NCI-H2081 treated with DMSO at 0.1 percent for 48 hours (cell line): ENCODE measurements at places on chromosomes 11 and 22.

DNA sequence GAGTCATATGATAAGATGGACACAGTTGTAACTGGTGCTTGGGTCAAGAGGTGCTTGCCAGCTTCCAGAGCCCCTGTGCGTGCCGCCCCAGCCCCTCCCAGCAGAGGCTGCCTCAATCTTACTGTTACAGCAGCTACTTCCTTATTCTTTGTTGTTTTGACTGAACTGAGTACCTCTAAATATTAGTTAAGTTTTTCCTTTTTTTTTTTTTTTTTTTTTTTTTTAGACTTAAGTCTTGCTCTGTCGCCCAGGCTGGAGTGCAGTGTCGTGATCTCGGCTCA lies 8.8 kb downstream of the ZBED4 start:
- no peak for DNase-seq

GRCh38 chr11:63918507-63919191 lies 1.7 kb upstream of the RCOR2 start:
- DNase-seq = no peak

DNA sequence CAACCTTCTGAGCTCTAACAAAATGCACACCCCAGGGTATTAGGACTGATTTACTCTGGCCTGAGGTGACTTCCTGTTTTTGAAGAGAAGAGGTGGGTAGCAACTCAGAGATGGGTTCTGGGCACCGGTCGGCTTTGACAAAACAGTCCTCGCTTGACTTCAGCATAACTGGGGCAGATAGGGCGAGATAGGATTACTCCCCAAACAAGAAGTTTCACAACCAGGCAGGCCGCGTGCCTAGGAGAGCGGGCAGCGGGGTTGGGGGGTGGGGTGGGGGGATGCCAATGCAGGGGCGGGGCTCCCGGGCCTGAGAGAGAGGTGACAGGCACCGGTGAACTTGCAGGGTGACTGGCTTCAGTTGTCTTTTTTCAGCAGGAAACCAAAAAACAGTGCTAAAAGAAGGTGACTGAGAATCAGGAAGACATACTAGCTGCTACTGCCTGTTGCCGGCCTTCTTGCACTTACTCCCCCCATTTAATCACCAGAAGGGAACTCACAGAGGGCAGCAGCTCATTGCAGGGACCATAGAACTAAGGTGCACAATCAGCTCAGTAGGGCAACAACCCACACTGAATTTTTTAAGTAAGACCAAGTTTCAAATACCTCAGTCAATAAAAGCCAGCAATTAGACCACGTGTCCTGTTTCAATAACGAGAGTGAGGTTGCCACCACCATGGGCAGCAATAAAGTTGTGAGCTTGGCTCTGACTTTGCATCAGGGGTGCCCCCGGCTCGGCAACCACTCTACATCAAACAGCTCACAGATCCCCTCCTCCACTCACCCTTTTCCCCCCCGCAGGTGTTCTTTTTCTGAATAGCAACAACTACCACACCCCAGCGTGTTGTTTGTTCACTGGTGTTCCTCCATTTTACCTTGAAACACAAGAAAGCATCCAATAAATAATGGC lies 37.2 kb upstream of the ETS1 start:
- DNase-seq = no peak

- no peak for DNase-seq
Measured at GRCh38 chr11:117176186-117176585, 2.4 kb upstream of the SIDT2 start.

- DNase-seq = no peak
Measured at GRCh38 chr11:14904745-14905103, 12.7 kb upstream of the CYP2R1 start.
